ENCODE measurements at places on chromosomes 7 and 10.

DNA sequence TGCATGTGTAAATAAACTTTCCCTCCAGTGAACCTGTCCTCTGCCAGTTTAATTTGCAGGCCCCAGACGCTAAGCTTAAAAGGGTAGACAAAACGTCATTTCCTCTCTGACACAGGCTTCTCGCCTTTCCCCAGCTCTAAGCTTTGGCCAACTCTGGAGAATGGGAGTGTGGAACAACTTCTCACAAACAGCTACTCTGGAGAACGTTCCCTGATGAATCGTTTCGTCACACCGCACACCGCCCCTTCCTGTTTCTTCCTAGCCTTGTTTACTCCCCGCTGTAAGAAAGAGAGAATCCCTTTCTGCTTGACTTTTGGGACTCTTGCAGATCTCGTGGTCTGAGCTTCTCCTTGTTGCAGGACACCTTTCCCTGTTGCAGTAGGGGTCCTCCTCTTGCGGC lies 564.2 kb downstream of the TCERG1L start:
- DNase-seq: no peak

GRCh38 chr10:70540089-70540788 lies 61.7 kb downstream of the PALD1 start:
- no peak for DNase-seq

GRCh38 chr7:150396426-150396825 lies 17.3 kb downstream of the ZNF775 start:
- DNase-seq: no peak

DNA sequence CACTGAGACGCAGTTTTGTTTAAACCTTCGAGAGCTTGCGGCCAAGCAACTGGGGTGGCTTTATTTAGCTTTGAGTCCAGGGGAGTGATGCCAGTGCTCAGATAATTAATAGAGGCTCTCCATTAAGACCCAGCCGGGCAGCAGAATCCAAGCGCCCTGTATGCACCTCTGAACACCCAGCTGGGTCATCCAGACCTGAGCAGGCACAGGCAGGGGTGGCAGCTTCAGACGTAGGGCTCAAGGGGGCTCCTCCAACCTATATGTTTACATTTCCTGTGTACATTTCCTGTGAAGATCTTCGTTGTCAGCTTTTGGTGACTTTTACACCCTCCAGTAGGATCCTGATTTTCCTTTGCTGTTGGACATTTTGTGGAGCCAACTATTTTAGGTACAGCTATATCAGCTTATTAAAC lies 719.5 kb downstream of the LRMDA start:
- no peak for DNase-seq

DNA sequence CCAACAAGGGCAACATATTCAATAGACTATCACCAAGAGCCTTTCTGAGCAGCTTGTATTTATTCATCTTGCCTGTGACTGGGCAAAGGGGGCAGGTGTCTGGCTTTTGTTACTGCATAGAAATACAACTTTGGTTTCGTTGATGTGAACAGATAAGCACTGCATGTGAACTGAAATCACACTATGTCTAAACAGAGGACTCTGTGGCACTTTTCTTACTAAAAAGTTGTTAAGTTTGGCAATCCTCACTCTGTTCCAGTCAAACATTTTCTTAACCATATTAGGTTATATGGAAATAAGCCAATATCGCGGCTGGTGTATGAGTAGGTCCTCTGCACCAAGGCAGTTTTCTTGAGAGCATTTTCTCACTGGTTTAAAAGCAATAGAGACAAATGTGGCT lies 48.5 kb downstream of the CALD1 start:
- DNase-seq: peak; percentile 33

- DNase-seq: no peak
These were observed 14.9 kb downstream of the STRA8 start for GRCh38 chr7:135248546-135248945.

- no peak for DNase-seq
These were observed 17.3 kb downstream of the CAMK2B start for GRCh38 chr7:44307905-44308595.

DNA sequence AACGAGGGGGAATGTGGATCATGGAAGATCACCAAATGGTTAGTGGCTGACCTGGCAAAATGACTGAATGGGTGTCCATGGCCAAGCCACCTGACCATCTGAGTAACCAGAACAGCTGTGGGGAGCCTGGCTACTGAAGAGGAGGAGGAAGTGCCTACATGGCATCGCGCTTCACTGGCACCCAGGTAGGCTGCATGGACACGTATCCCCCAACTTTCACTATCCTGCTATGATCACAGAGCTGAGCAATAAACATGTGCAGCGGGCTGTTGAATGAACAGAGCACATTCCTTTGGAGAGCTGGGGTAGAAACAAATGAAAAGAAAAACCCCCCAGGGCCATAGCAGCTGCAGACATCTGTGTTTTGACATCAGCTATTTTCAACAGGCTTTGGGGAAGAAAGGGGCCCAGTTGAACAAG lies 6.5 kb downstream of the AKR1B1 start:
- no peak for DNase-seq

- DNase-seq: peak; percentile 33
These were observed 47.7 kb downstream of the LYZL2 start for GRCh38 chr10:30581779-30582380.

GRCh38 chr7:137343281-137343841 lies at the start of gene PTN:
TSS of gene PTN (minus strand) at chr7:137343733. CDS start at chr7:137254973, 88,760 bp downstream.
- peak; percentile 37 for DNase-seq

DNA sequence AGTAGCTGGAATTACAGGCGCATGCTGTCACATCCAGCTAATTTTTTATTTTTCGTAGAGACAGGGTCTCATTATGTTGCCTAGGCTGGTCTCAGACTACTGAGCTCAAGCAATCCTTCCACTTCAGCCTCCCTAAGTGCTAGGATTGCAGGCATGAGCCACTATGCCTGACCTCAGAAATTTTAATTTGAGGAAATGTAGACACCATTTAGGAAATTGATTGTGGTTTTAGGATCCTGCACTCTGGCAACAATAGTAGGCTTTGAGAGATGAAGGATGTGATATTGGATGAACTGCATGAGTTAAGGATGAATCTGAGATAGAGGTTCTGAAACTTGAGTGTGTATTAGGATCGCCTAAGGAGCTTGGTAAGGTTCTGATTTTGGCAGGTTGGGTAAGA lies 66.5 kb downstream of the PPP1R9A start:
- no peak for DNase-seq

GRCh38 chr7:80496586-80496985 lies 15.3 kb downstream of the GNAT3 start:
- no peak for DNase-seq

DNA sequence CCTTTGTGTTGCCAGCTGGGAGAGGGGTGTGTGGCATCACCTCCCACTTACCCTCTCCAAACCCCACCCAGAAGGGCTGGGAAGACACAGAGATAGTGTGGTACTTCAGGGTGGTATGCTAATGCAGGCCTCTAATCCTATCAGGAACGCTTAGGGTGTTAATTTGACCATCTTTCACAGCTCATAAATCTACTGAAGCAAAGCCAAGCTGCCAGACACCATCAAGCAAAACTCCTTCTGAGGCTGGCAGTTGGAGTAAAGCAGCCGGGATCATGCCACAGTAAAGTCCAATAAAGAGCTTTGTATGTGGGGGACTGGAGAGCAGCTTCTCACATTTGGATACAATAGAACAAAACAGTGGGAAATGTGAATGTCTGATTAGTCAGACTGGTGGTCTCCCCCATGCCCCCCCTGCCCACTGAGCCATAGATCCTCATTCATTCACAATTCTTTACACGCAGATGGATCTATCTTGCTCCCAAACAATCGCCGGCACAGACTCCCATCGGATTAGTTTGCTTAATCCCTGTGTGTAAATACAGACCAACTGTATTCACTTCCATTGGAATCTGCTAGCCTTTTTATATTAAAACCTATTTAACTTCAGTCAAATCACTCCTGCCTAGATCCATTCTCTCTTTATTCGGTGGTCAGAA lies 29.6 kb downstream of the FGFBP3 start:
- no peak for DNase-seq

GRCh38 chr7:88042157-88042556 lies 108.1 kb downstream of the ADAM22 start:
- no peak for DNase-seq

DNA sequence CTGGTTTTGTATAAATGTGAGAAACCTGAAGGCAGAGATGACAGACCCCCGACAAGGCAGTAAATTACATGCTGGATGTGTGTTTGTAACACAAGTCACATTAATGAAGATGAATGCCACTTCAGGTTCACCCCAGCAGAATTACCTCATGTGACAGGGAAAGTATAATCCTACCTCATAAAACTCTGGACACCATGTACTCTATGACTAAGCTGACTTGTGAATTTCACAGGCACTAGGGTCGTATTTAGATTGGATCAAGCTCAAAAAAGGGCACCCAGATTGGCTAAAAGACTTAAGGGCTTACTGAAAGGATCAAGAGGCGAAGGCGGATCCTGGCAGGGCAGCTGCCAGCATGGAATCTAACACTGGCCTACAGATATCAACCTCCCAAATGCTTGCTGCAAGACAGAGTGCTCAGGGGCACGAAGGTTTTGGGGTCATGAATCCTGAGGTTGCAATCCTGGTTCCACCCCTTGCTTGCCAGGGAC lies 161.4 kb downstream of the PIP4K2A start:
- no peak for DNase-seq

GRCh38 chr10:78830062-78830975 lies 238.4 kb upstream of the ZMIZ1 start:
- DNase-seq: no peak

DNA sequence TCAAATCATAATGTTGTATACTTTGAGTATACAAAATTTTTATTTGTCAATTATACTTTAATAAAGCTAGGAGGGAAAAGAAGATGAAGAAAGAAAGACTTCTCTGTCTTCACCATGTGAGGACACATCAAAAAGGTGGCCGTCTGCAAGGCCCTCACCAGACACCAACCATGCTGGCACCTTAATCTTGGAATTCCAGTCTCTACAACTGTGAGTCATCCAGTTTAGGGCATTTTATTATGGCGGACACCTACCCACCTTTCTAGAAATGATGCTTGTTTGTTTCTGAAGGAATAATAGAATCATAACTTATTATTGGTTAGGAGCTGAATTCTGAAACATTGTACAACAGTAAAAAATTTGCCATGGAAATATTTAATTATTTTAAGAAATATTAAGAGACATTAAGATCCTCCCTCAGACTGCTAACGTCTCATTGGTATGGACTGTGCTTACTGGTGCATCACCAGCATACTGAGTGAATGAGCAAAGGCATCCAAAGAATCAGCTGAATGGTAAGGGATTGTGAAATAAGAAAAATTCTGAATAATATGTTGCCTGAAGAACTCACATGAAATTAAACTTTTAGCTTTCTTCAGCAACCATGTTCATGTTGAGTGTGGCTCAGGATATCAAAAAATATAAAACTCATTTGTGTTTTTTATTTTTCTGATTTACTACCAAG lies 536.6 kb downstream of the HTR7 start:
- no peak for DNase-seq

DNA sequence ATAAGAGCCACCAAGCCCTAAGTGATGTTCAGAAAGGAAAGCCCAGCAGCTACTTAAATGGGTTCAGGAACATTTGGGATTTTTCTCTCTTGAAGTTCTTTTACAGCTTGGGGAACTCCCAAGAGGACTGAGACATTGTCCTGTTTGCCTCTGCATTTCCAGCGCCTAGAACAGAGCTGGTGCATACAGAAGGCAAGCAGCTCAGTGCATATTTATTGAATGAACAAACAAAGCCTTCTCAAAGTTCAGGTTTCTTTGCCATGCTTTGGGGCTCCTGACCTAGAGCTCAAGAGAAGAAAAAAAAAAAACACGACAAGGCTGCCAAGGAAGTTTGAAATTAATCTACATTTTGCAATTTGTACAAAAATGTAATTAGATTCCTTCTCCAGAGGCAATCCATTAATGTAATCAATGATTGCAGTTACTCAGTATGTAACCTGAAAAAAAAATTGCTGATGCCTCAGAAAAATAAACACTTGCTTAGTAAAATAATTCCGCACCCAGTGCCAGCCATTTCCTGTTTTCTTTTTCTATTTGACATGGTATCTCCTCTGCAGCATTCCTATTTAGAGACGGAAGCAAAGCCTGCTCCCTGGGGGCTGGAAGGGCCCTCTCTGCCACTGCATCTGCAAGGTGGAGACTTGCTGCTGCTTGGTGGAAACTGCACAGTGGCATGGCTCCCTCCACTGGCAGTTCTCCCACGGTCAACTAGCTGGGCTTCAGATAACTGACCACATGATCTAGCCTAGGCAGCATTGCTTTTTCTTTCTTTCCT lies 157.3 kb downstream of the TMEM178B start:
- no peak for DNase-seq

GRCh38 chr7:112143136-112143535 lies 63.1 kb downstream of the DOCK4 start:
- DNase-seq: no peak

DNA sequence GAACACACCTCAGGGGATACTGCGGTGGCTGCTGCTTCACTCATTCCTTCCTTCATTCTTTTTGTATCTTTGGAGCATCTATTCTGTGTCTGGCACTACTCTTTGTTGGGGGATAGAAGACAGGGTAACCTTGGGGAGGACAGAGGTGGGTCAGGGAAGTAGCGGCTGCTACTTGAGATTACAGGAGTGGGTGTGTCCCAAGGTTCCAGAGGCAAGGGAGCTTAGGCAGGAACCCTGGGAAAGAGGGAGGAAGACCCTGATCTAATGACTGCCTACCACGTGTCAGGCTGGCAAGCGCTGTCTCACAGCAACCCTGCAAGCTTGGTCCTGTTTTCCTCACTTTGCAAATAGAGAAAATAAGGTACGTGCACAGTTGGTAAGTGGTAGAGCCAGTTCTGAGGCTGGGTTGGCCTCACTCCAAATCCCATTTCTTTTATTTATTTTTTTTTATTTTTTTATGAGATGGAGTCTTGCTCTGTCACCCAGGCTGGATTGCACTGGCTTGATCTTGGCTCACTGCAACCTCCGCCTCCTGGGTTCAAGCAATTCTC lies 985.9 kb upstream of the ZNF722 start:
- no peak for DNase-seq

- DNase-seq: no peak
These were observed 71.3 kb downstream of the TBXAS1 start for GRCh38 chr7:139900326-139900725.
